Fibroblast of the aortic adventitia (primary cell): ENCODE measurements at places on chromosomes 13 and 19. TPM values are rescaled to one million over a fixed set of nuclear protein-coding genes. Genes with fewer than 3 reads are reported as not detected.

The VSTM1 gene
- not detected in 2 replicates for total RNA-seq

The ZNF726 gene
- 0.33 and 3.2 TPM in 2 replicates for total RNA-seq

The STOML3 gene
- total RNA-seq, result not detected in 2 replicates

The CDC42EP5 gene
- total RNA-seq, result 7.9 and 48.8 TPM in 2 replicates

The THSD8 gene
- not detected in 2 replicates for total RNA-seq

The CEBPA gene
- total RNA-seq, result 0.18 TPM in 1 of 2 replicates, not detected in the other

The TGDS gene
- 3.0 and 14.9 TPM in 2 replicates for total RNA-seq

The ZNF625 gene
- 7.2 and 18.6 TPM in 2 replicates for total RNA-seq

The ZNF473 gene
- 11.0 and 14.1 TPM in 2 replicates for total RNA-seq

The TMEM221 gene
- not detected in 2 replicates for total RNA-seq

The OBI1 gene
- total RNA-seq, result 20.0 and 28.3 TPM in 2 replicates

The CNN1 gene
- total RNA-seq, result 2.2 and 4.2 TPM in 2 replicates

The FAM124A gene
- total RNA-seq, result 3.3 TPM in 1 of 2 replicates, not detected in the other

The MCEMP1 gene
- total RNA-seq, result not detected in 2 replicates

The PSG2 gene
- 0.27 TPM in 1 of 2 replicates, not detected in the other for total RNA-seq

The DKKL1 gene
- total RNA-seq, result 0.18 TPM in 1 of 2 replicates, not detected in the other
